ENCODE measurements at places on chromosomes 6 and 20. TPM values are rescaled to one million over a fixed set of nuclear protein-coding genes. Genes with fewer than 3 reads are reported as not detected.

Gene COL9A1
- total RNA-seq, result not detected

DNA sequence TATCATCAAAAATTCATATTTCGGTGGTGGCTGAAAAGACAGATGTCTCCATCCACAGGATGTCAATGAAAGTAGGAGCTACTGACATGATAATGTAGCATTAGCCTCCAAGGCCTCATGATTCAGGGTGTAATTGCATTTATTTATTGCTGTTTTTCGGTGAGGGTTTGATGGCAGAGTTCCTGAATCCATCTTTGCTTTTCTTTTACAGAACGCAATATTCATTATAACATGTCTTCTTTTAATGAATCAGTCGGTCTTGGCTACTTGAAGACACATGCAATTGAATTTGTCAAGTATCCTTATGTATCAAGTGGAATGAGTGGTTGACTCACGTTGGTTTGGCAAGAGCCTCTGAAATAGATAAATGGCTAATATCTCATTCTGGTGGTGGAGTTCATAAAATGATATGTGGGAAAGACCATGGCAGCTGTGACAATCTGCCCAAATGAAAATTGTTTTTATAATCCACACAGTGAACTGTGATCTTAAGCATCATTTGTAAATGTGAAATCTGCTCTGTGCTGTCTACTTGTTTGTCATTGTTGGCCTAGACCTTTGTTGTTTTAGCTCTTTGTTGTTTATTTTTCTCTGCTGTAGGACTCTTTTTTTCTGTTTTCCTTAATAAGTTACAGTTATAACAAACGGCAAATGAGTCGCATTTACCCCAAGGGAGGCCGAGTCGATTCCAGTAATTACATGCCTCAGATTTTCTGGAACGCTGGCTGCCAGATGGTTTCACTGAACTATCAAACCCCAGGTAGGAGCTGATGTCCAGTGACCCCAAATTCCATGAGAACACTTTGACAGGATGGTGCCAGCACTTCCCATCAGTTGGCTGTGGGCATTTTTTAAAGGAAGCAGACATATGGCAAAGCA is 105.7 kb upstream of the LAMP5 start:
- no peak for DNase-seq

- no peak for DNase-seq
These were observed 239.8 kb downstream of the PTPRT start for GRCh38 chr20:42949950-42950349.

Gene GLP1R
- total RNA-seq, result not detected

- DNase-seq, result no peak
These were observed 213.7 kb downstream of the SYNE1 start for GRCh38 chr6:152423216-152424103.

DNA sequence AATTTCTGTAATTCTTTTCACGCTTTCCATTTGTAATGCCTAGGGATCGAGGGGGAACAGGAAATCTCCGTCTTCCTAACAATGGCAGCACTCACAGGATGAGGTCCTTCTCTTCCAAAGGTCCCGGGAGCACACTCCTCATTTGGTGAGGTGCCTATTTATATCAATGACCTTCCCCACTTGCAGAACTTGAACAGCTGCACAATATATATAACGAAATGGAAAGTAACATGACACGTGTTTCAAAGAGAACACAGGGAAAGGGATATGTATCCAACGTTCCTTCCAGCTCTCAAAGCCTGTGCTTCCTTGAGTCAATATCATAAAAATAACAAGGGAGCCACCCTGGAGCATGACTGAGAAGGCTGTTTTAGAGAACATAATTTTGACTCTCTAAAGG is 78.6 kb upstream of the RBM24 start:
- no peak for DNase-seq

GRCh38 chr6:130018744-130019325 is 454 bp downstream of the L3MBTL3 start:
- DNase-seq, result no peak

Gene SYTL3
- total RNA-seq, result 8.3 TPM

Gene ENPP1
- total RNA-seq, result 4.1 TPM

GRCh38 chr6:121612927-121613326 is 177.5 kb downstream of the GJA1 start:
- no peak for DNase-seq

DNA sequence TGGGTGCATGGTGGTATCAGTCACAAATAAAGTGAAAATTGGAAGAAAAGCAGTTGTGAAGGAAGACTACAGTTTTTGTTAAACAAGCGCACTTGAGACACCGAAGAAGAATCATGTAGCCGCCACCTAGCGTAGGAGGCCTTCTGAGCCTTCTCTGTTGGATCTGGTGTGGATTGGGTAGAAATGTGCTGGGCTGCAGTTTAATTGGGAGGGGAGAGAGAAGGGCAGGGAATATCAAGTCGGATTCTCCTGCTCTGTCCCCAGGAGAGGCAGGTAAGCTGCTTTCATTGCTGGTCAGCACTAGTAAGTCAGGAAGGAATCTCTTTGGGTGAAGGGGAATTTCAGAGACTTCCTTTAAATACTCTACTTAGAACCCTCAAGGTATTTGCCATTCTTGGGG is 1.2 kb upstream of the FABP7 start:
- no peak for DNase-seq

DNA sequence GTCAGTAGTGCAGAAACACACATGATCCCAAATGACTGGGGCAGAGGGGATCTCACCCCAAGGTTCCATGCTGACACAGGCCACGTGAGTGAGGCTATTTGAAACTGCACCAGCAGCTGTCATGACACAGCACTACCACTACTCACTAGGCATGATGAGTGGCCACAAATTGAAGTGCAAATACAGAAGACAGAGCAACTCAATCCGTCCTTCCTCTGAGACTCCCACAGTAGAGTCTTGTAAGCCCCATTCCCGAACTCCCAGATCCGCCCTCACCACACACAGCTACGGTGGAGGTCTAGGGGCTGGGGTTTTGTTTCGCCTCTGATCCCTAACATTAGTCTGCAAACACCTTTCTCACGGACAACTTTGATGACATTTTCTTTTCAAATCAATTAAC is 113.3 kb upstream of the NUP153 start:
- no peak for DNase-seq

DNA sequence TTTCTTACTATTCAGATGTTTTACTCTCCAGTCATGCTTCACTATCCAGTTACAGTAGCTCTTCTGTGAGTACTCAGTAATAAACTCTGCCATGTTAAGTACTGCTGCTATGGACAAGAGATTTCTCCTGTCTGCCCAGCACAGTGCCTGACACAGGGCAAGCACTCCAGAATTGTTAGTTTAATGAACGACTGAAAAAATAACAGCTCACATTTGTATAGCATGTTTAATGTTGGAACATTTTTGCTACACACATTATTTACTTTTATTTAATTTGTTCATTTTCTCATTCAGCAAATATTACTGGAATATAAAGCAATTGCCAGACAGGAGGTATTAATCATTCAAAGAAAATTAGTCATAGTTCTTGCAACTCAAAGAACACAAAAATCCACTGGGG is 142.6 kb upstream of the HMGN3 start:
- DNase-seq, result no peak

DNA sequence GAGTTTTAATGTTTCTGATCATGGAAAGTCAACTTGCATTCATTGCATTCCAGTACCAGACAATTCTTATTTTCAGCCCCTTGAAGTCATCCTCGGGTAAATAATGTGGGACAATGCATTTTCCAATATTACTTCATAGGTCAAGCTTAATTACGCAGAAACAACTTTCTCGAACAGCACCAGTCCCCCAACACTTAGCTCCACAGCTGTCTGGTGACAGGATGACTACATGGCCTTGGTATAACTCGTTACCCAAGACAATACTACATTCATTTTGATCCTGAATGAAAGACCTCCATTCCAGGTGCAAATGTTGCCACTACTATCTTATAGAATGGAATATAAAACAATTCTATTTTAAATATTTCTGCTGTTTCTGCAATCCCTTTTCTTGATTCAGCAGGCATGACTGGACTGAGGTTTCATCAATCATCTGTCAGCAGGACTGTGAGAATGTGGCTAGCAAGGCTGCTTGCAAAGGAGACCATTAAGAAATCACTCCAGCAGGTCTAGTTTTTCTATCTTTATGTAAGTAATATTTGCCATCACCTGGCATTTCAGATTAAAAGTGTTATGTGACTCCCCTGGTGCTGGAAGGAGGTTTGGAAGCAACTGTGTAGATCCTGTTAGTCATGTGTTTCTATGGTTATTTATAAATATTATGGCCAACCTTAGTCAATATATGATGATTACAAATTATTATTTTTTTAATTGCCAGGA is 147.9 kb downstream of the HAO1 start:
- DNase-seq, result no peak

DNA sequence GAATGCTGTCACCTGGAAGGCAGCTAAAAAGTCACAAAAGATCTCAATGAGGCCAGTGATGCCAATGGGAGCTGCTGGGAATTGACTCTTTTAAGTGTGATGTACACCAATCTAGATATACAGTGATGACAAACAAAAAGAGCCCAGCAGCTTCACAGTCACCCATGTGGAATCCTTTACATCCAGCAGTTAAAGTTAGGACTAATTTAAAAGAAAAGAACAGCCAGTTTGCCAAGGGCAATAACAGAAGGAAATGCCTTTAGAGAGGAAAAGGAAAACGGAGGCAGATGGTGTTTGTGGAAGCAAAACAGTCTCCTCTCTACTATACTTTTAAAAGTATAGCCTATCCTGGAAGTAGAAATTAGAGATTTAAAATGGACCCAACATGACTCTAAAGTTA is 873.5 kb downstream of the EPHA7 start:
- DNase-seq, result no peak

DNA sequence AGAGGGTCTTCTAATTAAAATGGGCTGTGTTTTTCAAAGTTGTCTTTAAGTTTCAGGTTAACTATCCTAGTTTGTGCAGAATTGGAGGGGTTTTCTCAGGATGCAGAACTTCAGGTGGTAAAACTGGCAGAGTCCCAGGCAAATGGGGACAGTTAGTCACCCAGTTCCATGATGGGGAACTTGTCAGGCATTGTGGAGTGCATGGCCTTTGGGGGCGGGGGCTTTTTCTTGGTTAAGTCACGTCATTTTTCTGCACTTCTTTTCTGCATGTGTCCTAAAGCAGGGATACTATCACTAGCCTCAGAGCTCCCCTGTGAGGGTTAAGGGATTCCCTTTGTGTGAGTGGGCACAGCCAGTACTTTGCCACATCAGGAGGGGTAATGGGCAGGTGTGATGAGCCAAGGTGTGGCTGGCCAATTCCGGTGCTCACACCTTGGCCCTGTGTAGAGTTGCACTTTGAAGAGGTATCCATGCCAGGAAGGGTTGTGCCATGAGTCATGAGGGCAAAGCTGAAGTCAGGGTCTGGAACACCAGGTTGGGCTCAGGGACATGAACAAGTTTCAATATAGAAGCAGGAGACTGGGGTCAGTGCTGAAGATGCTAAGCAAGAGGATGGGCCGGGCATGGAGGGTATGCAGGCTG is 126.0 kb upstream of the RREB1 start:
- peak; percentile 66 for DNase-seq

Gene FOXC1
- total RNA-seq, result 18.6 TPM

DNA sequence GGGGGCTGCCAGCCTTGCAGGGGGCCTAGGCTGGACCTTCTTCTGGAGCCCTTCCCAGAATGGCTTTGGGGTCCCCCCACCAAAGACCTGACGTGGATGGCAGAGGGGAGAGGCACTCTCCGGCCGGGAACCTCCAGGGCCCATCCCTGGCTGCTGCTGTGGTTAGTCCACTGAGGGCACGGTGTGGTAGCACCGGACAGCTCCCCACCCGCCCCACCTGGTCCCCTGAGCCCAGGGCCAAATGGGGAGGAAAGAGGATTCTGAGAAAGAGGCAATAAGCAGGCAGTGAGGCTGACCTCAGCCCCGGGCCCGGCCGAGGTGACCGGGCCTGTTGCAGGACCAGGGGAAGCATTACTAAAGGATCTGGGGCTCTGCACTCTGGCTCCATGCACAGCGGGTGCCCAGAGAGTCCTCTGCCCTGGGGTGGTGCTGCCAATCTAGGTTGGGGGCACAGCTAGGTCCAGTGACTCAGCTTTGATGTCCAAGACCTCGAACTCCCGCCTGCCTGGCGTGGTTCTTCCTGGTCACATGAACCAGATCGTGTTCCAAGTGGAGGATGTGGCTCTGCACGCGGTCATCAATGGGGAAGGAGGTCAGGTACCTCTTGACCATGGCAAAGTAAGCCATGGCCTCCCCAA is 2.2 kb downstream of the CENPB start:
- DNase-seq, result no peak

Gene IPCEF1
- 0.57 TPM for total RNA-seq

DNA sequence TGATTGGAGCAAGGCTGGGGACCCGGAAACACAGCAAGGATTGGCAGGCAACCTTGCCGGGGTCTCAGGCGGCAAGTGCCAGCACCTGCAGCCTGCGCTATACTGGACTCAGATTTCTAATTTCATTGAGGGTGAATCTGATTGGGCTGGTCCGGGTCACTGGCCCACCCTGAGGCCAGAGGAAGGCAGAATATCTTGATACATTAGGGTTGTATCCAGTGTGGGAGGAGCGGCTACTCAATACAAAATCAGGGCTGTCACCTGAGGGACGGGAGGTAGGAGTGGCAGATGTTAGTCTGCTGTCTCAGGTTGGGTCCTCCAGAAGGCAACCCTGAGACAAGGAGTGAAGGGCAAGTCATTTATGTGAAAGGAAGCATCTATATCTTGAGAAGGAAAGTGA is 40.7 kb downstream of the BFSP1 start:
- DNase-seq, result no peak

- no peak for DNase-seq
These were observed 49.5 kb upstream of the TULP4 start for GRCh38 chr6:158262755-158263154.

DNA sequence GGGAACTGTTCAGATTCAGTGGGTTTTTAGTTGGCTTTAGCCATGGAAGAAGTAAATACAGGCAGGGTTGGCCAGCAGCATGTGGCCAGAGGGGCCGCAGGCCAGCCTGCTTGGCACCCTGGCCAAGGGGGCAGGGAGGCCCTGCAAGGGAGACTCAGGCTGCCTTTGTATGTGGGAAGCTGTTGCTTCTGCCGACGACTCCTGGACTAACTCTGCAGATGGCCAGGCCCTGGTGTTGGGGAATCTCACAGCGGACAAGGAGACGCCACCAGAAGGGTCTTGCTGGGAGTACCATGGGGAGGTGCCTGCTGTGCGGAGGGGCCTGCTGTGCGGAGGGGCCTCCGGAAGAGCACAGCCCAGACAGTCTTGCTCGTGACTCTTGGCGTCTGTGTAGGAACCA is 25.2 kb downstream of the PYGB start:
- no peak for DNase-seq

GRCh38 chr6:155483858-155484257 is 28.2 kb upstream of the NOX3 start:
- no peak for DNase-seq

Gene DEFB124
- total RNA-seq, result not detected

Gene MYLK2
- 0.18 TPM for total RNA-seq

- DNase-seq, result no peak
These were observed 17.6 kb downstream of the EEF1A1 start for GRCh38 chr6:73503027-73503772.

GRCh38 chr6:153357391-153357790 is 226.3 kb upstream of the RGS17 start:
- no peak for DNase-seq

- no peak for DNase-seq
These were observed 52.7 kb downstream of the DAAM2 start for GRCh38 chr6:39844866-39845265.

- DNase-seq, result no peak
These were observed 156.2 kb upstream of the THBS2 start for GRCh38 chr6:169409742-169410312.
